T-helper 2 cell treated with Interferon-gamma antibody and Interleukin-4, amounts not matched to agents 100 ng/mL and 5 ng/mL, for 36 hours (primary cell): ENCODE measurements at places on chromosomes 1 and 21. TPM values are rescaled to one million over a fixed set of nuclear protein-coding genes. Genes with fewer than 3 reads are reported as not detected.

The IKBKE gene
- total RNA-seq: 92.0 and 98.6 TPM in 2 replicates

The SELL gene
- 517 and 529 TPM in 2 replicates for total RNA-seq

The TRIM17 gene
- 2.5 TPM in 2 replicates for total RNA-seq

The C1orf185 gene
- total RNA-seq: not detected in 2 replicates

The TSPAN1 gene
- total RNA-seq: not detected in 2 replicates

The CYP4X1 gene
- not detected in 2 replicates for total RNA-seq

The PLA2G5 gene
- not detected in 2 replicates for total RNA-seq

The GPR157 gene
- 4.3 and 4.9 TPM in 2 replicates for total RNA-seq

The TFAP2E gene
- 0.43 and 0.73 TPM in 2 replicates for total RNA-seq

The KCNJ9 gene
- not detected in 2 replicates for total RNA-seq

The RC3H1 gene
- 32.1 and 32.2 TPM in 2 replicates for total RNA-seq

The ACP6 gene
- 10.2 and 12.7 TPM in 2 replicates for total RNA-seq

The TXLNA gene
- 79.4 and 79.8 TPM in 2 replicates for total RNA-seq

The LIN28A gene
- total RNA-seq: not detected in 2 replicates

The SLC6A17 gene
- 0.02 TPM in 2 replicates for total RNA-seq

The GUCA2B gene
- total RNA-seq: not detected in 2 replicates

The UBE2U gene
- not detected in 2 replicates for total RNA-seq
